Stimulated activated CD4-positive, alpha-beta T cell treated with anti-CD3 and anti-CD28 coated beads, Interleukin-2, amount 100 ng/mL, for 24 hours (primary cell): ENCODE measurements at places on chromosomes 3 and 15.
A peak's percentile ranks its signal among the peaks of the same experiment; 100 is the strongest.

DNA sequence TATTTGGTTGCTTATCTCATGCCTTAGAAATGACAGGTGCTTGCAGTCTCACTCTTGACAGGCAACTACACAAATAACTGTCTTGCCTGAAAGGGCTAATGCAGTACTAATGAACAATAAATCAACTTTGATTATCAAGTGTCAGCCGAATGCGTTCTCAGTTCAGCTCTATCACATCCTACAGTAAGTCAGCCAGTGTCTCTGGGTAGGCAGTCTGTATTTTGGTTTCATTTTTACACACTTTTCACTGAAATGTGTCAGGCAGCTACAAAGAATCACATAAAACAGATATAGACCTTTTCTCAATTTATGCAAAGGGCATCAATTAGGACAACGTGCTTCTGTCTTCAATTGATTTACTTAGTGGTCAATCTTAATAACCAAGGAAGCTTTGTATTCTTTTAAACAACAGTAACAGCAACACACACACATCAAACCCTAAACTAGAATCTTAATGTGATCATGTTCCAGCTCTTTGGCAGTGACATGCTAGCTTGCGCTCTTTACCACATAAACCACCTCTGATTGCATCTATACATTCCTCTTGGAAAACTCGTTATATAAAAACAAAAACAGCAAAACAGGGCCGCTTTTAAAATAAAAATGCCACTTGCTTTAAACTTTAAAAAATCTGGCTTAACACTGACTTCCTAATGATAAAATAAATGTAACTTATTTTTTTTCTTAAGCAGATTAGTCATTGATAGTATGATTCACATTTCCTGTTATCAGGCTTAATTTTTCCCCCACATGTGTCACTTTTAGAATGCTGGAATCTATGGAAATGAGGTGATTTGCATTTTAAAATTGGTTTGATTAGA lies 520.4 kb downstream of the FOXP1 start:
- no peak for DNase-seq

DNA sequence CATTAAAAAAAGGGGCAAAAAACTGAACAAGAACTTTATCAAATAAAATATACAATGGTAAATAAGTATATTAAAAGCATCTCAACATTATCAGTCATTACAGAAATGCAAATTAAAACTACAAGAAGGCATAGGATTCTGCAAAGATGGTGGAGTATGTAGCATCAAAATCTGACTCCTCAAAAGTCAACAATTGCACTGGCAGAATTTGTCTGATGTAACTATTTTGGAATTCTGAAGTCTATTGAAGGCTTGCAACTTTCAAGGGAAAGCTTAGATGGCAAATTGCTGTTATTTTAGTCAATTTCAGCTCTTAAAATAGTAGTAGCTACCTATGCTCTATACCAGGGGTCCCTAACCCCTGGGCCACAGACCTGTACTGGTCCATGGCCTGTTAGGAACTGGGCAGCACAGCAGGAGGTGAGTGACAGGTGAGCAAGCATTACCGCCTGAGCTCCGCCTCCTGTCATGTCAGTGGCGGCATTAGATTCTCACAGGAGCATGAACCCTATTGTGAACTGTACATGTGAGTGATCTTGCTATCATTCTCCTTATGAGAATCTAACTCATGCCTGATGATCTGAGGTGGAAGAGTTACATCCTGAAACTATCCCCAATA lies 107.6 kb downstream of the TGFBR2 start:
- no peak for DNase-seq

DNA sequence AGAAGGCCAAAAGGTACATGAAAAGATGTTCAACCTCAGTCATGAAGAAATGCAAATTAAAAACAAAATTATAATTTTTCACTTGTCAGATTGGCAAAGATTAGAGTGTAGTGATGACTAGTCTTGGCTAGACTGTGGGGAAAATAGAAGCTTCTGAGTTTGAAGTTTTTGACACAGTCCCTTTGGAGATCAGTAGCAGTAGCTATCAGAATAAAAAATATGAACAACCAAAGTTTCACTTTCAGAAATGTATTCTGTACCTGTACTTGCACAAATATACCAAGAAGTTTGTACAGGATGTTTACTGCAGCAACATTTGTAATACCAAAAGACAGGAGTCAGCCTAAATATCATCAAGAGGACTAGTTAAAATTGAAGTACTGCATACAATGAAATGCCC lies 14.1 kb downstream of the ATP2C1 start:
- no peak for DNase-seq

GRCh38 chr3:72932416-72932815 lies 44.6 kb downstream of the GXYLT2 start:
- DNase-seq = no peak

DNA sequence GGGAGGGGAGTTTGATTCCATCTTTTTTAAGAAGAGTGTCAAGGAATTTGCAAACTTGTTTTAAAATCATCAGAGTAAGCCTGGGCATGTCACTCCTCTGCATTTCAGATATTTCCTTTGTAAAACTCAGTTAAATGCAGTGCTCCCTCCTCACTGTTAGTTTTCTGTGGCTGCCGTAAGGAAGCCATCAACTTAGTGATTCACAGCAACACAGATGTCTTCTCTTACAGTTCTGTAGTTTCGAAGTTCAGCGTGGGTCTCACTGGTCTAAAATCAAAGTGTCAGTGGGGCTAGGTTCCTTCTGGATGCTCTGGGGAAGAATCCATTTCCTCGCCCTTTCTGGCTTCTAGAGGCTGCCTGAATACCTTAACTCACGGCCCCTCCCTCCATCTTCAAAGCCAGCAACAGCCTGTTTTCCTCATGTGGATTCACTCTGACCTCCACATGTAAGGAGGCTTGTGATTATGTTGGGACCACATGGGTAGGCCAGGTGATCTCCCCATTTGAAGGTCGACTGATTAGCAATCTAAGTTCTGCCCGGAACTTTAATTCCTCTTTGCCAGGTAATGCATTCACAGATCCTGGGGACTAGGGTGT lies 12.4 kb downstream of the ISG20 start:
- peak; percentile 14 for DNase-seq

DNA sequence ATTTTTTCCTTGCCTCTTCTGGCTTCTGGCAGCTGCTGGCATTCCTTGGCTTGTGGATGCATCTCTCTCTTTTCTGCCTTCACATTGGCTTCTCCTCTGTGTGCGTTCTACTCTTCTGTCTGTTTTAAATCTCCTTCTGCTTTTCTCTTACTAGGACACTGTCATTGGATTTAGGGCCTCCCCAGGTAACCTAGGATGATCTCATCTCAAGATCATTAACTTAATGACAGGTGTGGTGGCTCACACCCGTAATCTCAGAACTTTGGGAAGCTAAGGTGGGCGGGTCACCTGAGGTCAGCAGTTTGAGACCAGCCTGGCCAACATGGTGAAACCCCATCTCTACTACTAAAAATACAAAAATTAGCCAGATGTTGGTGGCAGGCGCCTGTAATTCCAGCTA lies 40.9 kb upstream of the ULK4 start:
- DNase-seq = no peak

DNA sequence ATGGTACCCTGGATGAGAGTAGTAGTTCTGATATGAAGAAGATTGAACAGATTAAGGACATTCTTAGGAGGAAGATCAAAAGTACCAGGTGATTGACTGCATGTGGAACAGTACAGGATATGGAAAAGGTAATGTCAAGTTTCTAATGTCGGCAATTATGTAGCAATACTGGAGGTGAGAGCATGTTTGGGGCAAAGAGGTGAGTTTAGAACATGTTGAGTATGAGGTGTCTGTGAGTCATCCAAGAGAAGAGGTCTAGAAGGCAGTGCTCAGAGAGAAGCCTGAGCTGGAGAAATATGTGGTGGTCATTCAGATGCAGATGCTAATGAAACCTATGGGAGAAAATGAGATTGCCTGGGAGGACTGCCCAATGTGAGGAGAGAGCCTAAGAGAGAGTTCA lies 305.6 kb downstream of the ZBTB20 start:
- DNase-seq = no peak

DNA sequence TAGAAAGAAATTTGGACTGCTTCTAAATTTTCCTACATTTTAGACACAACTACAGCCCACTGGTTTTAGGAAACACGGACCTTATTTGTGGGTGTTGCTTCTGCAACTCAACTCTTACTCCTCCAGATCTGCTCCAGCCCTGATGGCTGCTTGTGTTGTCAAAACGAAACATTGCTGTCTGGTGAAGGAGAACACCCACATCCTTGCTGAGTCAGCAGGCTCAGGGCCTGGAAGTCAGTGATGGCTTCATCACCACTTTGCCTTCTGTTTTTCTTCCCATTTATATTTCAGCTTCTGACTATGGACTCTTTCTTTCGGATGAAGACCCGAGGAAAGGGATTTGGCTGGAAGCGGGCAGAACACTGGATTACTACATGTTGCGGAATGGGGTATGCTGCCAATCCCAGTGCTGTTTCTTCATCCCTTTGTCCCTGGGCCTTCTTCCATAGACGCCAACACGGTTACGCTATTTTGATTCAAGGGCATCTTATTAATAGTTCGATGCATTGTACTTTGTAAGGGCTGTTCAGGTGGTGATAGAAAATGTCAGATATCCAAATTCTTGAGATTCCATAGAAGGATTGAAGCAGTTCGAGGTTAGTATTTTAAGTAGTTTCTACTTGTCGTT lies 392.6 kb upstream of the TPM1 start:
- DNase-seq = peak; percentile 35

GRCh38 chr15:87403973-87404372 lies 852.6 kb downstream of the NTRK3 start:
- no peak for DNase-seq

DNA sequence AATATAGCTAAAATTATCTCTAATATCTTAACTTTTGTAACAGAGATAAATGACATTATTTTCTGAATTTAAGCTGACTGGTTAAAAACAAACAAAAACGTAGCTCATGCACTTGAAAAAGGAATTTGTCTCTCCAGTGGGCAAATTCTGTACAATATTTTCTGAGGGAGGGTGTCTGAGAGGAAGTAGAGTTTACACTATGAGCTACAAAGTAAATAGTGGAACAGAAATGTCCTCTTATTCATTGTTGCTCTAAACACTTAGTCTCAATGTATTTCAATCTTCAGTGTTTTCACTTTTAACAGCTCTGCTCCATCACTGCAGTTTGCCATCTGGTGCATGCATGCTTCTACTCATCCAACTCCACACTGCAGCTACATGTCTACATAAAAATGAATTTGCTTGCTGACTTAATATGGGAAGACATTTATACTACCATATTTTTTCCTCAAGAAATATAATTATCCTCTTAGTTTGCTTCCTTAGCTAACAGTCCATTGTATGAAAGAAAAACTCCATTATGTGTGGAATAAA lies 817.4 kb upstream of the LMCD1 start:
- no peak for DNase-seq

- no peak for DNase-seq
Observed at GRCh38 chr3:68699541-68699940, 232.8 kb downstream of the TAFA4 start.

DNA sequence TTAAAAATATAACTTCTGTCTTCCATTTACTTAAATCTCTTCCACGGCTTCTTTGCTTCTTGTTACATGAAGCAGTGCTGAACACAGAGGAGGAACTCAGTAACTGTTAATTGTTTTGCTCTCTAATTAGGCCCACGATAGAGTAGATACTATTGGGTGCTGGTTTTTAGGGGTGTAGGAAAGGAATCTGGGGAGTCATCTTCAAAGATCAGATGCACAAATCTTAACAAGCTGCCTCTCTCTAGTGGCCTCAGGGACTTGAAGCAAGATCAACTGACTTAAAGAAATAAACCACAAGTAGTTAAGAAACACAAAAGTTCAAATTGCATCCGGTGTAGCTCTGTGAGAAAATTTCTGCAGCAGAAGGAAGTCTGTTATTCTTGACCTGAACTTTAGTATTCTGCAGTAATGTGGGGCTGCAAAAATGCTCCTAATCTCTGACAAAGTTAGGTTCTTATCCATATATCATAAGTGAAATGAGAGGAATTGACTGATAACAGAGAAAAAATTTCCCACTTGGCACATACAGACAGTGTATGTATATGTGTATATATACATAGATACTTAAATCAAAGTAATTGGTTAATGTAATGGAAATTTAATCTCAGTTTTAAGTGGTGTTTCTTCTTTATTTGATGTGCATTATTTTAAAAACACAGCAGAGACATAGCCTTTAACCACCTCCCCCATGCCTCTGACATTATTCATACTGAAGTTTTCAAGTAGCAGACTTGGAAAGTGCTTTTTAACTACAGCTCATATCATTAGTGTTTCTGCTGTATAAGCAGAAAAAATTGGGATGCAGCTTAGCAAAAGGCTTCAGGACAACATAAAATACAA lies 51.8 kb downstream of the CHST2 start:
- DNase-seq = no peak

DNA sequence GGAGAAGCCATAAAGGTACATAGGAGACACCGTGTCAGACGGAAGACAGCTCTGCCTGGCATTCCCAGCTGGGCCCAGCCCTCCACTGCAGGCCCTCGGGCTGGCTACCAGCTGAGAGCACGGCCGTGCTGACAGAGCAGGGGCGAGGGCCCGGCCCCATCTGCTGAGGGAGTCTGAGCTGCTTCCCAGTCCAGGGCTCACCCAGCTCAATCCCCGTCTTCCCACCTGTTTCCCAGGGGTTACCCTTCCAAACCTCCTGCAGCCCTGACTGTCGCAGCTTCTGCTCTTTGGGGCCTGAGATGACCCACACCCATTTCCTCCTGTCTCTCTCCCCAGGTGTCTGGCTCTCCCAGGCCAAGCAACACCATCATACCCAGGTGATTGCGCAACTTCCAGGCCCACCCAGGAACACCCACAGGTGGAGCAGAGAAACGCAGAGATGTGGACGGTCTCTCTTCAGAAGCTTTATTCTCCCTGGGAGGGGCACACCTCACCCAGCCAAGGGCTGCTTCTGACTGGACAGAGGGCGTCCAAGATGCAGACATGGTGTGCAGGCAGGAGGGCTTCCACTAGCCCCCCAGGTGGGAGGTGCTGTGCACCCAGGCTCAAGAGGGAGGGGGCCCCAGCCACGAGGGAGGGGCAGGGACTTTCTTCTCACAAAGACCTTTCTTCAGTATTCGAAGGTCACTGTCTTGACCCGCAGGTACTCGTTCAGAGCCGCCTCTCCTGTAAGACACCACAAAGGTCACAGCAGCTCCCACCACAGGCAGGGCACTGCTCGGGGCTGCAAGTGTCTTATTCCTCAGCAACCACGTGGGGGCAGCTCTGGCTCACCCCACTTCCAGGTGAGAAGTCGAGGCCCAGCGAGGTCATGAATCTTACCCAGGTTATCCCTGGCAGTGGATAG lies 19.4 kb upstream of the SLC41A3 start:
- DNase-seq = no peak

- peak; percentile 54 for DNase-seq
Observed at GRCh38 chr3:188950832-188951489, 220.8 kb upstream of the TPRG1 start.

DNA sequence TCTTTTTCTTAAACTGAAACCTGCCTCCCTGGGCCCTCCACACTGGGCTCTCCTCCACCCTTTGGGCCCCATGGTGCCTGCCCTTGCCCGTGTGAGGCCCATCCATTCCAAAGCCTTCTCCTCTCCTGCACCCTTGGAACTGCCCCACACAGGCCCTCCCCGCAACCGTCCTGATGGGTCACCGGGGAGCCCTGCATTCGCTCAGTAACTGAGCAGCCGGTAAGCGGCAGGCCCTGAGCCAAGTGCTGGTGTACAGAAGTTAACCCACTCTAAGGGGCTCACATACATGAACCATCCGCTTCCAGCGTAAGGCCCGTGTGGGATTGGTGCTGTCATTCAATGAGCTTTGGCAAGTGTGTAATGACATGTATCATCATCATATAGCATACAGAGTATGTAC lies 5.4 kb upstream of the LRRC15 start:
- no peak for DNase-seq

- no peak for DNase-seq
Observed at GRCh38 chr15:31523655-31524049, 197.0 kb downstream of the KLF13 start.
